Upper lobe of left lung (tissue), 6 donors: ENCODE measurements at places on chromosomes 2 and 18. TPM values are rescaled to one million over a fixed set of nuclear protein-coding genes. Genes with fewer than 3 reads are reported as not detected.
A peak's percentile ranks its signal among the peaks of the same experiment; 100 is the strongest.

DNA sequence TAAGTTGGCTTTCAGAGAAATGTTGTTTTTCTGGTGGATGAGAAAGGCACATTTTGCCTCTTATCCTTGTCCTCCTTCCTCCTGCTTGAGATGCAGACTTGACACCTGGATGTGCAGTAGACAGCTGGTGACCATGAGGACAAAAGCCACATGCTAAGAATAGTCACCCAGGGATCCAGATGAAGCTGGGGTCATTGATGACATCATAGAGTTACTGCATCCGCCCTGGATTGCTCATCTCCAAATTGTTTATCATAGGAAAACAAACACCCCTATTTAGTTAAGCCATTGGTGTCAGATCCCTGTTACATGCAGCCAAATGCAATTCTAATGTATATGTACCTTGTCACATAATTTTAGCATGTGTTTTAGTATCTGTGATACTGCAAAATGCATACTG lies 16.3 kb upstream of the SLC1A4 start:
- no peak overlapping the region for H3K4me3 ChIP-seq
- no peaks in the 10 kb centered on the region for H3K27me3 ChIP-seq
- no peaks in the 10 kb centered on the region for H3K36me3 ChIP-seq
- no peak overlapping the region for H3K27ac ChIP-seq
- H3K4me1 ChIP-seq = peaks cover 5% of the 10 kb centered on the region

DNA sequence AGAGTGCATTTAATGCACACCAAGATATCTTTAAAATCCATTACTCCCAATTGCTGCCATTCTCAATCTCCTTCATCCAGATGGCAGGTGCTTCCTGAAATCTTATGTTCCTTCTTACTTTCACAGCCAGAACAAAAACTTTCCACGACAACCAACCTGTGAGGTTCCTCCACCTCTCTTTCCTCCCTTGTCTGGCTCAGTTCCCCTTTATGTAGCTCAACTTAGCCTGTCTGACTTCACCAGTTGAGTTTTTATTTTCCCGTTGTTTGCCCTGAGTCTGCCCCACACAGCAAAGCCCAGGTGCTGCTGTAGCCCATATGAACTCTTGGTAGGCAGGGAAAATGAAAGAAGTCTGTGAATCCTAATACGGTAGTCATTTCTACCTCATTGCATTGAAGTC lies 112.5 kb downstream of the MREG start:
- H3K27me3 ChIP-seq = no peaks in the 10 kb centered on the region
- peaks cover 10% of the 10 kb centered on the region for H3K4me1 ChIP-seq
- no peaks in the 10 kb centered on the region for H3K36me3 ChIP-seq
- H3K4me3 ChIP-seq = no peak overlapping the region
- H3K27ac ChIP-seq = no peak overlapping the region

The CCDC121 gene
- 1.3 TPM for total RNA-seq

The CXCR4 gene
- 71.2 TPM for total RNA-seq

The KCNG2 gene
- total RNA-seq = 0.54 TPM

- no peaks in the 10 kb centered on the region for H3K4me1 ChIP-seq
- DNase-seq = no peak
- H3K4me3 ChIP-seq = no peak overlapping the region
- no peaks in the 10 kb centered on the region for H3K27me3 ChIP-seq
- no peaks in the 10 kb centered on the region for H3K36me3 ChIP-seq
- H3K27ac ChIP-seq = no peak overlapping the region
Observed at GRCh38 chr2:72544554-72544953, 281.3 kb downstream of the EXOC6B start.

The SYT4 gene
- not detected for total RNA-seq

DNA sequence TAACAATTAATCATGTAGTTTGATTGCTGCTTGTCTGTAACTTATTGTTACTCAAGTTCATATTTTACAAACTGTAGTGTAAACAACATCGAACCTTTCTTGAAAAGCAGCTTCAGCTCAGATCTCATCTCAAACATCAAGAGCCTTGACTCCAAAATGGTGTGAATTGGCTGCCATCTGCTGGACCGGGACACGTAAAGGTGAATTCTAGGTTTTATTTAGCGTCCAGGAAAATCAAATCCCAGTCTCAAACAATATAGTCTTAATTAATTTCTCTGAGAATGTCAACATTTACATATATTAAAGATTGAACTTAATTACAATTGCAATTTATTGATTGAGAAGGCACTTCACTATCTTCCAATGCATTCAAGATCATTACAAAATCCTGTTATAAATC lies 453.0 kb downstream of the GALR1 start:
- no peaks in the 10 kb centered on the region for H3K36me3 ChIP-seq
- no peak overlapping the region for H3K4me3 ChIP-seq
- no peak overlapping the region for H3K27ac ChIP-seq
- no peaks in the 10 kb centered on the region for H3K4me1 ChIP-seq

The ALLC gene
- not detected for total RNA-seq

The SLC4A5 gene
- 47.1 TPM for total RNA-seq

- H3K36me3 ChIP-seq = no peaks in the 10 kb centered on the region
- no peaks in the 10 kb centered on the region for H3K4me1 ChIP-seq
- H3K4me3 ChIP-seq = no peak overlapping the region
- DNase-seq = no peak
Observed at GRCh38 chr2:224847961-224848850, 132.0 kb upstream of the CCDC195 start.

DNA sequence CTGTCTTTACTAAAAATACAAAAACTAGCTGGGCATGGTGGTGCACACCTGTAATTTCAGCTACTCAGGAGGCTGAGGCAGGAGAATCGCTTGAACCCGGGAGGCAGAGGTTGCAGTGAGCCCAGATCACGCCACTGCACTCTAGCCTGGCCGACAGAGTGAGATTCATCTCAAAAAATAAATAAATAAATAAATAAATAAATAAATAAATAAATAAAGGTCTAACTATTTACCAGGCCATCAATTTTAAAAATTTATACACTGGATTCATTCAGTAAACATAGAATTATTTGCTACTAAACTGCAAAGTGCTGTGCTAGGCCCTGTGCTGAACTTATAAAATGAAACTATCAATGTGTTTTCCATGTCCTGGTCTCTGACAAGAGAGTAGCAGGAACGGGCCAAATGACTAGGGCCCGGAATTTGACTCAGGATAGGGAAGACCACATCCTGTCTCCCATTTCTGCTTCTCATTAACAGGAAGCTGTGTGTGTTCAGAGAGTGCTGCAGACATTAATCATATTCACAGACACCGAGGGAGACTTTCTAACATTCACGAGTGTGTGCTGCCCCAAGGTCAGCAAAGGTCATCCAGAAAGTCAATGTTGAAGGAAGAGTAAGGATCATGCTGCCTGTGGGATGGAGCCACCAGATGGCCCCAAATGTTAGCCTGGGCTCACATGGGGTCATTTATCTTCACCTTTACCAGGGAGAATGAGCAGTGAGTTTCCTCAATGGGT lies 95.8 kb downstream of the SPP2 start:
- H3K36me3 ChIP-seq = no peaks in the 10 kb centered on the region
- no peak overlapping the region for H3K27ac ChIP-seq
- H3K27me3 ChIP-seq = no peaks in the 10 kb centered on the region
- H3K4me3 ChIP-seq = no peak overlapping the region
- DNase-seq = no peak

DNA sequence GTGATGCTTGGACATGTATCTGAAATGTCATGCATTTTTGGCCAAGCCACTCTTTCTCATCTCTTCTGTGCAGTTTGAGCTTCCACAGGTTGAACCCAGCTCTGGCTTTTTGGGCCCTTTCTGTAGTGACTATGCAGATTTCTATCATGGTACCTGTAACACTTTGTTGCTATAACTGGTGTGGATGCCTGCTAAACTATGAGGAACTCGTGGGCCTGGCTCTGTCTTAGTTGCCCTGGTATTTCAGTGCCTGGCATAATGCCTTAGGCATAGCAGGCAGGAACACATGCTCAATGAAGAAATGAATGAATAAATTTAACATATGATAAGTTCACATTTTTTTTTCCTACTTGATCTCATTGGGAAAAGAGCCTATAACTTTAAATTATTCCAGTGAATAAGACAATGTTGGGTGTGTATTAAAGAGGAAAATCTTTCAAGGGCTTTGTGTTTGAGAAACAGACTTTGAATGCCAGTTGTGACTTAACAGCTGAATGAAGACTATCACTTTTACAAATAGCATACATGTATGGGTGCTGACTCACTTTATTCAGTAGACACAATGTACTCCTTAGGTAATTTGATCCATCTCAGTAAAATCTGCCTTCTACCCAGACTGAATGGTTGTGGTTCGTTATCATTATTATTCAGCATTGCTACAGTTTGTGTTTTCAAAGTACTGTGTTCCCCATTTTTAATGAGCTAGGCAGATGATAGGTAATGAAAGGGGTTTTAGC lies 86.4 kb upstream of the MAP4K3 start:
- no peak overlapping the region for H3K27ac ChIP-seq
- no peaks in the 10 kb centered on the region for H3K27me3 ChIP-seq
- no peaks in the 10 kb centered on the region for H3K36me3 ChIP-seq
- H3K4me3 ChIP-seq = no peak overlapping the region
- no peak for DNase-seq
- no peaks in the 10 kb centered on the region for H3K4me1 ChIP-seq

DNA sequence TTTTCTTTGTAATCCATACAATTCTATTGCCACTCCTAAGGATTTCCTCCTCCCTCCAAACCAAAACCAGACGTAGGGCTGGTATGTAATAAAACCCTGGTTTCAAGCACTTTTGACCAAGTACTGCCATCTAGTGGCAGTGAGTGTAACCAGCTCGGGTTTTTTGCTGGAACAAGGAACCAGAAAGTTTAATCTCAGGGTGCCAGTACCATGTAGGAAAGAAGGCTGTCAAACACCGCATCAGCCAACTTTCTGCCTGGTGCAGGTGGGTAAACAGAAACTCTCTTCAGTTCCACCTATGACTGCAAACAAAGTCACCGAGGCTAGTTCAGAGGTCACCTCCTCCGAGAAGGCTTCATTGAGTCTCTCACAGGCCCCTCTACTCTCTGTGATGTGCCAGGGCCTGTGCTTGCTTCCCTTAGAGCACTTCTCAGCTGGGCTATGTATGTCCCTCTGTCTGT lies 10.2 kb upstream of the THNSL2 start:
- no peaks in the 10 kb centered on the region for H3K27me3 ChIP-seq
- DNase-seq = peak; percentile 43
- H3K36me3 ChIP-seq = no peaks in the 10 kb centered on the region
- no peak overlapping the region for H3K4me3 ChIP-seq

DNA sequence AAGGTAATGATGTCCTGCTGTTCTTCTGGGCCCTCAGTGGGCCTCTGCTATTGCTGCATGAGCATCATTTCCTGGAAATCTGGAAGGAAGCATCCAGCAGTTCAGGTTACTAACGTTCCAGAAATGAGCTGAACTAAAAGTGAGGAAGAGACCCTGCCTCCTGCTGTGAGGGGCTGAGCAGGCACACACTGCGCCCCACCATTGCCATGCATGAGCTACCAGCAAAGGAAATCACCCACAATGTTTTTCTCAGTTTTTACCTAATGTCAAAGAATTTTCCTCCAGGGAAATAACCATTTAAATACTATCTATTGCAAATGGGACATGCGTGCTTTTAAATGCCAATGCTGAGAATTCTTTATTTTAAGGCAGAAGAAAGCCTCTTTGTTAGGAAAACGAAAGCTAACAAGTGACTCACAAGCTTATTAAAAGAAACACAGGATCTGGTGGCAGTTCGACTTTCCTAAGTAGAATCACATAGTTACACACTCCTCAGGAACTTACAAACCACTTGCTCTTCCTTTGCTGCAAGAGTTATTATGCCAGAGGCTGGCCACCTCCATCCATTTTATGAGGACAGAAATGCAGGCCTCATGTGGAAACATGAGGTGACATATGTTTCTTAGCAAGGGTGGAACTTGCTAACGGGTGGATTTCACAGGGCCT lies 152.6 kb upstream of the TTC39C start:
- H3K27me3 ChIP-seq = no peaks in the 10 kb centered on the region
- H3K4me1 ChIP-seq = no peaks in the 10 kb centered on the region

DNA sequence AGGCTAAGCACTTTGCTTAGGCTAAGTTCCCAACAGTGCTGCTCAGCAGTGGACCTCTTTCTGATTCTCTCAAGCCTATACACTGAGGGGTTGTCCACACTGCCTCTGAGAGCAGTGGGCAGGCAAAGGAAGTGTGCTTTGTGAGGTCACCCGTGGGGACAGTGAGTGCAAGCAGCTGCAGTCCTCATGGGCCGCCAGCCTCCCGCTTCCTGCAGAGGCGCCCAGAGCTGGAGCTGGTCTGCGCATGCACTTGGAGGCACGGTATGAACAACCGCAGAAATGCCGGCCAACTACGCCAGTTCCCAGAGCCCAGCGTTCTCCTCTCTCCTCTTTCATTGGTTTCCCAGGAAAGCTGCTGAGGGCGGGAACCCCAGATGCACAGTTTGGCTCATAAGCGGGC lies 149.5 kb upstream of the DLX2 start:
- peaks cover 23% of the 10 kb centered on the region for H3K4me1 ChIP-seq
- no peaks in the 10 kb centered on the region for H3K27me3 ChIP-seq
- peak; percentile 52 for DNase-seq
- no peak overlapping the region for H3K4me3 ChIP-seq
- peak overlapping the region; percentile 50 for H3K27ac ChIP-seq

DNA sequence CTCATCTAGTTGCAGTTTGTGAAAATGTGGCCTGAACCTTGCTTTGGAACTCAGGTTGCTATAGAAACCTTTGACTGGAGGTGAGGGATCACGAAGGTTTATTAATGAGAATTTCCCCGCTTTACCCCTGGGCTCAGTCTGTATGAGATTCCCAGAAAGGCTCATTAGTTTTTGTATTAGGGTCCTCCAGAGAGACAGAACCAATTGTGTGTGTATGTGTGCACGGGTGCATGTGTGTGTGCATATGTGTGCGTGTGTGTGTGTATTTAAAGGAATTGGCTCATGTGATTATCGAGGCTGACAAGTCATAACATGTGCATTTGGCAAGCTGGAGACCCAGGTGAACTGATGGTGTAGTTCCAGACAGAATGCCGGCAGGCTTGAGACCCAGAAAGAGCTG lies 113.8 kb upstream of the DLX2 start:
- H3K36me3 ChIP-seq = no peaks in the 10 kb centered on the region
- H3K27me3 ChIP-seq = no peaks in the 10 kb centered on the region
- DNase-seq = no peak
- no peak overlapping the region for H3K27ac ChIP-seq
- H3K4me3 ChIP-seq = no peak overlapping the region
- H3K4me1 ChIP-seq = peaks cover 4% of the 10 kb centered on the region

The CNRIP1 gene
- 11.4 TPM for total RNA-seq

DNA sequence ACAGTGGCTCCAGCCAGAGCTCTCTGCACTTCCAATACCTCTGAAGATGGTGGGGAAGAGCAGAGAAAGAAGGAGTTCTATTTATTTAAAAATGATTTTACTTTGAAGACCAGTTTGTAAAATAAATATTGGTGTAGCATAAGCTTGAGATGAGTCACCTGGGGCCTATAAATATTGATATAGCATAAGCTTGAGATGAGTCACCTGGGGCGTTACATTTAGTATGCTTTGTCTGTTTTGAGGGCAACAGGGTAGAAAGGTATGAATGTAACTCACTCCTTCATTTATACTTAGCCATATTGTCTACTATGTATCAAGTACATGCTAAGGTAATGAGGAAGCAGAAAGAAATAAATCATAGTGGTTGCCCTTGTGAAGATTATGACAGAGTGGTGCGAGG lies 7.7 kb upstream of the SULT1C4 start:
- no peaks in the 10 kb centered on the region for H3K27me3 ChIP-seq
- no peak overlapping the region for H3K27ac ChIP-seq
- no peaks in the 10 kb centered on the region for H3K4me1 ChIP-seq
- no peaks in the 10 kb centered on the region for H3K36me3 ChIP-seq
- no peak overlapping the region for H3K4me3 ChIP-seq

The POTEC gene
- total RNA-seq = not detected

The DCC gene
- 3.1 TPM for total RNA-seq

The LYPD1 gene
- total RNA-seq = 1.2 TPM

- no peaks in the 10 kb centered on the region for H3K36me3 ChIP-seq
- H3K27me3 ChIP-seq = no peaks in the 10 kb centered on the region
- no peak overlapping the region for H3K27ac ChIP-seq
Observed at GRCh38 chr18:71370095-71370494, 1081.2 kb downstream of the SOCS6 start.
